Stimulated activated CD4-positive, alpha-beta T cell treated with anti-CD3 and anti-CD28 coated beads, Interleukin-15, amount 100 ng/mL, for 1 hour (primary cell): ENCODE measurements at places on chromosomes 16 and 17.

DNA sequence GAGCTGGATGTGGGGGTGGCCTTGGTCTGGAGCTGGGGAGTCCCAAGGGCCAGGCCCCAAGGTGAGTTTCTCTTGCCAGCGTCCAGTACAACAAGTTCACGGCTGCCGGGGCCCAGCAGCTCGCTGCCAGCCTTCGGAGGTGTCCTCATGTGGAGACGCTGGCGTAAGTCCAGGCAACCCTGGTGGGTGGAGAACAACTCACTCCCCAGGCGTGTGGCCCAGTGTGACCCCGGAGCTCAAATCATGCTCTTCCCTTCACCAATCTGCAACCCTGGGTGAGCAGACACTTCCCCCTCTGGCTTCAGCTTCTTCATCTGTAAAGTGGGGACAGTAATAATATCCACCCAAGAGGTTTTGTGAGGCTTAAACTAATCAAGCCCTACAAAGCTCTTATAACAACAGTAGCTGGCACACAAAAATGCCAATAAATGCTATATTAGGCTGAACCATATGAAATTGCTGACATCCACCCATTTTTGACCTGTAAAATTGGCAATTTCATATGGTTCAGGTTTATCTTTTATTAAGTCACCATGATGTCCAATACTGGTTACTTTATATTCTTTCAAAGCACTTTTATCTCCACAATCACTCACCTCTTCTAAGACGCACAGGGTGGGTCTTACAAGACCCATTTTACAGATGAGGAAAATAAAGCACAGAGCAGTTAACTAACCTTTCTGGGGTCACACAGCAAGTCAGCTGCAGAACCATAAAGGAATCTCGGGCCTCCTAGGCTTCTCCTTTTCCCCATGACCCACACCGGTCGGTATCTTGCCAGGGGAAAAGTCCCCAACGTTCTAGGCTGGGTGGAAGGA, 19.7 kb downstream of the DEXI start:
- DNase-seq = no peak

GRCh38 chr17:59533694-59534093, 31.7 kb upstream of the DHX40 start:
- no peak for DNase-seq

GRCh38 chr17:36849871-36850348, 87.4 kb upstream of the LHX1 start:
- DNase-seq = peak; percentile 8

DNA sequence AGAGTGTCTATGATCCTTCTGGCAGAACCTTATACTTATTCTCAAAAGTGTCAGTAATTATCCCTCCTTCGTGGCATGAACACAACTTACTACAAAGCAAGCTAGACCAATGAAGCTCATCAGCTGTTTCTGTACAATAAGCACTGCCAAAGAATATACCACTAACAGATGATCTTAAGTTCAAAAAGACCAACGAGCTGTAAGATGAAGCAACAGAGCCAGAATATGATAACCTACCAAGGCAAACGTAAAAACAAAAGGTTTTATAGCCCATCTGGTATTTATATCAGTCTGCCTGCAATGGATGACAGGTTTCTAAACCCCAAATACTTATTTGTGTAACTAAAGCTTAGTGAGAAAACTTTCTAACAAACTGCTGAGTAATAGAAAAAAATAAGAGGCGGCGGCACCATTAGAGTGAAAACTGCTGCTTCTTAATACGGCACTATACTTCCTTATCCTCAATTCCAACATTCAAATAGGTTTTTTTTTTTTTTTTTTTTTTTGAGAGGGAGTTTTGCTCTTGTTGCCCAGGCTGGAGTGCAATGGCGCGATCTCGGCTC, 22.1 kb downstream of the NME2 start:
- no peak for DNase-seq

DNA sequence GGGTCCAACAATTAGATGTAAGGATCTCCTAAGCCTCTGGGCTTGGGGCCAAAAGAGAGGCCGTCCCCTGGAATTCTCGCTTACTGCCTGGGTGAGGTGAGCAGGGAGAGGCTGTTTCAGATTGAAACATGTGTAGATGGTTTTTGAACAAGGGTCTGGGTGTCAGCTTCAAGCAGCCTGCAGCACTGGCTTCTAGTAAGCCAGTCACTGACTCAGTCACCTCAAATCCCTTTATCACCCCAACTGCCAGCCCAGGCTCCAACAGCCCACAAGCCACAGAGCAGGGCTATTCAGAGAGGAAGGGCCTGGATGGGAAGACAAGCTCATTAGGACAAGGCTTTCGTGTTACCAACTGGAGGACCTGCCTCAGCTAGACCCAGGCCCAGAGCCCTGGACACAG, 180.2 kb downstream of the CCT6B start:
- DNase-seq = no peak

GRCh38 chr16:15704545-15704987, 54.5 kb downstream of the NDE1 start:
- peak; percentile 48 for DNase-seq

DNA sequence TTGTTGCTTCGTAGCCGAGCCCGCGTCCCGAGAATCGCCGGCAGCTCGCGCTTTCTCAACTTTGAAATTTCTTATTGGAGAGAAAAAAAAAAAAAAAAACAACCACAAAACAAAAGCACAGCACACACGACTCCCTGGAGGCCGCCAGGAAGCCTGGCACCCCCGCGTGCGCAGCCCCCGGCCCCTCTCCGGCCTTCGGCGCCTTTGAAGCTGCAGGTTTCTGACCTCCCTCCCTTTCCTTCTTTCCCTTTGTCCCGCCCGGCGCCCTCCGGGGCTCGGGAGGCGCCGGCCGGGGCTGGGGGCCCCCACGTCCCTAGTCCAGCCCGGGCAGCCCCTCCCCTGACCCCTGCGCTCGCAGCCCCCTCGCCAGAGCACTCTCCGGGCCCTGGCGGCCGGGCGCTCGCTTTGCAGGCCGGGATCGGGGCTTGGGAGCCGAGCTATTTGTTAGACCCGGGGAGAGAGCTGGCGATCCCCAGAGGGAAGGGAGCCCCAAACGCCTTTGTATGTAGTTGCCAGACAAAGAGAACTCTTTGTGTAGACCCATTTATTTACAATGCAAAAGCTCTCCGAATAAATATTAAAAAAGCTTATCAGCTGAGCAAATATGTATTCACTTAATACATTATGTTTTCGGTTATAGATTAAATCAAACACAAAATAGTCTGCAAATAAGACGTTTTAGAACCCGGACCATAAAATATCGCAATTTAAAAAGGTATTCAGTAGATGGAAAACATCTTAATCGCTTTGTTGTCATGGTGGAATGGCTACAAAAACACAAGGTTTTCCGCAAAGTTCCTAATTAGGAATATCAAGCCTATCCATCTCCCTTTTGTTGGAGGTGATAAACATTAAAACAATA, 2.3 kb downstream of the BAHCC1 start:
- DNase-seq = no peak

GRCh38 chr17:82373731-82374625, 2.4 kb downstream of the UTS2R start:
- DNase-seq = no peak

DNA sequence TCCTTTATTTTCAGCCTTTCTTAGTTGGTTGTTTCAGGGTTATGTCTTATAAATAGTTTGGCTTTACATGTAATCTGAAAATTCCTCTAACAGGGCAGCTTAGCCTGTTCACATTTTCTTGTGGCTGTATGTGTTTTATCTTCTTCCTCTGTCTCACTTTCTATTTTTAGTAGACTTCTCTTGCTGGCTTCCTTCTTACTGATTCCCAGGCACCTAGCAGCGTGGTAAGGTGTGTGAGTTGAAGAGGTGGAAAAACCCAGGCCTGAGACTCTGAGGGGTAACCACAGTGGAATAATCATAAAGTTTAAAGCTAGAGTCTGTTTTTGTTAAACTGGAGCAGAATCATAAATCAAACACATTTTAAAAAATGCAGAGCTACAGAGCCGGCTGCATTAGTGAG, 190.9 kb downstream of the LGALS9B start:
- no peak for DNase-seq

DNA sequence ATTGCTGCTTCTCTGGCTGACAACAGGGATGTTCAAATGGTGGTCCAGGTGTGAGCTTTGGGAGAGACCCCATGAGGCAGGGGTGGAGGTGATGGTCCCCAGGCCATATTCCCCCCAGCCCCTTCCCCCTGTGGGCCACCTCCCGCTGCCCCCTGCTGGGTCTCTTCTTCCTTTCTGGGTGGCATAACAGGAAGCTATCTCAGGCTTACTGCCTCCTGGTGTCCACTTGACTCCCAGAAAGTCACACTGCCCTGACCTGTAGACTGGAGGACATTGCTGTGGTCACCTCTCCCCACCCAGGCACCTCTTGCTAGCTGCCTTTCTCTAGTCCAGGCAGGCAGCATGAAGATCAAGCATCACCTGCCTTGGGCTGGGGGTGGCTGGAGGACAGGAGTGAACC, 46.4 kb upstream of the PLCG2 start:
- no peak for DNase-seq

- DNase-seq = no peak
Observed at GRCh38 chr17:5042157-5043022, 7.2 kb upstream of the SLC52A1 start.

DNA sequence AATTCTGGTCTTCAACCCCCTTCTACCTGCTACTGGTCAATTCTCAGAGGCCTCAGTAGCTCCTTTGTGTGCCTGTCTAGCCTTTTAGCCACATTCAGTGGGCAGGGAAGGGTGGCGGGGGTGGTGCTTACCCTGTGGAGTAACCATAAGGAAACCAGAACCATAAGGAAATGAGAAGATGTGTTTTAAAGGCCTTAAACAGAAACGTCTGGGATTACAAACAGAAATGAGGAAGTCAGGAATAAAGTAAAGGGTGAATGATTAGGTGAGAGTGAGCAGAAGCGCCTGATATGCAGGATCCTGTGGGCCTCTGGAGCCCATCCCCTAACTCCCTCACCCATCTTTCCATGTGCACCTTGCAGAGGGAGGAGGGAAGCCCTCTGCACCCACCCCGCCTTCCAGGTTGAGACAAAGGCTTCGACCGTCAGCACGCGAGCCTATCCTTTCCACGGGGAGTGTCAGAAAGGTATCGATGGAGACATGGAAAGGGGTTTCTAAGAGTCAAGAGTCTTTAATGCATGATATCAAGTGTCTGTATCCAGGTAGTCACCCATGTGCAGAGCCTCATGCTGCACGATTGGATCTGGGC, 20.4 kb downstream of the KIAA0513 start:
- DNase-seq = no peak

DNA sequence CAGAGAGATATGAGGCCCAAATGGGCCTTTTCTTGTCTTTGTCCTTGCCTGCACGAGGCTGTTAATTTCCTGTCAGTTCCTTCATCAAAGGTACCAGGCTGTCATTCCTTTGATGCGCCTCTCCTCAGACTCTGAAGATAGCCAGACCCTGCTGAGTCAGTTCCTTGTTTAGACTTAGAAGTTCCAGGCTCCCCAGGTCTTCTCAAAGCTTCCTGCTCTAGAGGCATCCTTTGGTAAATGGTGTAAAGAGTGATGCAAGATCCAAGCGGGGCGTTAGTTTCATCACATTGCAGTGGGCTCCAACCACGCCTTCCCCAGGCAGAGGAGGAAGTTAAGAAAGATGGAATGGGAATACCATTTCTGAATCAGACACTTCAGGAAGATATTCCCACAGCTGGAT, 4.0 kb upstream of the CDH11 start:
- no peak for DNase-seq

- DNase-seq = no peak
Observed at GRCh38 chr16:47463771-47464624, 2.9 kb downstream of the PHKB start.

DNA sequence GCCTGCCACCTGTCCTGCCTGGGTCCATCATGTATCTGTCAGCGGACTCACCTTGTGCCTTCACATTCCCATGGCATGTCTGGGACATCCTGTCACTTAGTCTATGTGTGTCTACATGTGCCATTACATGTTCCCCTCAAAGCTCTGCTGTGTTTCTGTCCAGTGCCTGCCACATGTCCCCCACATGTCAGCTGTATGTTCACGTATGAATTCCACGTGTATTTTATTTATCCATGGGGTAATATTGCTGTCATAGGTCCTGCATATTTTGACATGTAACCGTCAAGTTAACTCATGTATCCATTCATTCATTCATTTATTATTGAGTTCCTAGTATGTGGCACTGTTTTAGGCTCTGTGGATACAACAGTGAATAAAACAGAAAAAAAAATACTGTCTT, 20.8 kb downstream of the TMEM92 start:
- DNase-seq = no peak

- no peak for DNase-seq
Observed at GRCh38 chr17:29699283-29699682, 76.6 kb upstream of the CORO6 start.

DNA sequence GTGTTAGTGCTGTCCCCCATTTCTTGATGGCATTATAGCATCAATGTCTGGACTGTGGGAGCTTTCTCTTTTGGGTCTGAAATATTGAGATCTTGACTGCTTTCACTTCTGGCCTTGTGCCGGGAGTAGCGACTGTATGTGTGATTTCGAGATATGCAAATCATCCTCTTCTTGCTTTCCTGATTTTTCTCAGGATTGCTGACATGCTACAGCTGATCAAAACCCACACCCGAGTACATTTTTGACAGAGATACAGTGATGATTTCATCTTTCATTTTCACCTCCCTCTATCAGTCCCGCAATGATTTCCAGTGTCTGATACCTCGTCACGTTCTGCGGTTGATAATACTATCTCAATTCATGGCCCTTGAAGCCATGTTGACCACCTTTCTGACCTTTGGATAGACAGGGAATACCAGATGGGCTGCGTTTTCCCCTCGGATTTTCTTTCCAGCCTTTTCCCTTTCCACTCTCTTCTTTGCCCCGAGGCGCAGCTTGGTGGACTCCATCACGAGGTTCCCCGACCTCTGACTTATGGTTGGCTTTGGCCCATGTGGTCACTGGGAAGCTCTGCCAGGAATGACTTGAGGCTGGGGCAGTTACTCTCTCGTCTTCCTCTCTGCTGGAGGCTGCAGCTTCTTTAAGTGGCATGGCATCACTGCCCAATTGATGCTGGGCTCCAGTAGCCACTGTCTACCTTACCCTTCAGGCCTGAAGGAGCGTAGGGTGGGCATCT, 184.4 kb downstream of the SNX29 start:
- DNase-seq = no peak

DNA sequence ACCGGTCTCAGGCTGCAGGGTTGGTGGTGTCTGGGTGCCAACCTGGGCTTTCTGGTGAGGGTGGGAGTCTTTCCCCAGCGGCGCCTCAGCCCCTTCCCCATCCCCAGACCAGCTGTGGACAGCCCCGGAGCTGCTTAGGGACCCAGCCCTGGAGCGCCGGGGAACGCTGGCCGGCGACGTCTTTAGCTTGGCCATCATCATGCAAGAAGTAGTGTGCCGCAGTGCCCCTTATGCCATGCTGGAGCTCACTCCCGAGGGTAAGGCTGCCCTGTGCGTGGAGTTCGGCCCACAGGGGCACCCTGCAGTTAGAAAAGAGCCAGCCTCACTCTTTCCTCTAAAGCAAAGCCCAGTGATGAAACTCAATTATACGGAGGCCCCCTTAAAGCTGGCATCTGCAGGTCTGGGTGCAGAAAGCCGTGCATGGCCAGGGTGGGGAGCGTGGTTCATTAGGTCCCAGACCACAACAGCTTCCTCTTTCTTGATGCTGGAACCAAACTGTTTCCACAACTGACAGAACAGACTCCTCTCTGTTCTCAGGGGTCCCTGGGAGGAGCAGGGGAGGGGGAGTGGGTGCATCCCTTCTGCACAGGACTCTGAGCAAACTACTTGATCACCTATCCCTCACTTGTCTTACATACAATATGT, 10.7 kb downstream of the GUCY2D start:
- no peak for DNase-seq

- DNase-seq = no peak
Observed at GRCh38 chr17:76548378-76549214, 8.8 kb downstream of the PRCD start.

- DNase-seq = no peak
Observed at GRCh38 chr16:586047-586644, 3.7 kb upstream of the RAB40C start.

GRCh38 chr17:62692721-62693431, 65.4 kb downstream of the MRC2 start:
- no peak for DNase-seq
